ENCODE measurements at places on chromosomes 4 and X. TPM values are rescaled to one million over a fixed set of nuclear protein-coding genes. Genes with fewer than 3 reads are reported as not detected.

DNA sequence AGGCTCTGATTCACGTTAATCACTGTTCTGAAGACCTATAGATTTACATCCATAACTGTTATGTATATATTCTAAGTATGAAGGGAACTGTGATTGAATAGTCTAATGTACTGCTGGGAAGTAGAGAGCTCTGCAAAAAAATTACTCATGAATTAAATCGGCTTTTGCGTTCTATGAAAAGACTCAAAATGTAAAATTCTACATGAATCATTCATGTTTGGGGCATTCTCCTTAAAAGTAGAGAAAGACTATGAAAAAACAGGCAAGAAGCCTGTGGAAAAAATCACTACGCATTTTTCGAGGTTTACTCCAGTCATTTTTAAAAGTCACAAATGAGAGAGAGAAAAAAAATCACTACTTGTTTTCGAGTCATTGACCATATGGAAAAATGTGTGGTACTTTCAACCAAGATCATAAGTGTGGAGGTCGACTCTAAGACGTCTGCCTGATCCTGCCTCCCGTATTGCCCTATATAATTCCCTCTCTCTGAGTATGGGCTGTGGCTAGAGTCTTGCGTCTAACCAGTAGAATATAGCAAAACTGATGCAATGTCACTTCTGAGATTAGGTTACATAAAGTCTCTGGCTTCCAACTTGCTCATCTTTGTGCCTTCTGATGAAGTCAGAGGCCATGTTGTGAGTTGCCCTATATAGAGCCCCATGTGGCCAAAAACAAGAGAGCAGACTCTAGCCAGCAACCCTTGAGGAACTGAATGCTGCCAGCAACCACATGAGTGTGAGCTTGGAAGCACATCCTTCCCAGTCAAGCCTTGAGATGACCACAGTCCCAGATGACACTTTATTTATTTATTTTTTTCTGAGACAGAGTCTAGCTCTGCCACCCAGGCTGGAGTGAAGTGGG is 32.1 kb upstream of the VEGFD start:
- DNase-seq = no peak

ENAM gene
- total RNA-seq = not detected

INTS12 gene
- 23.8 TPM for total RNA-seq

DNA sequence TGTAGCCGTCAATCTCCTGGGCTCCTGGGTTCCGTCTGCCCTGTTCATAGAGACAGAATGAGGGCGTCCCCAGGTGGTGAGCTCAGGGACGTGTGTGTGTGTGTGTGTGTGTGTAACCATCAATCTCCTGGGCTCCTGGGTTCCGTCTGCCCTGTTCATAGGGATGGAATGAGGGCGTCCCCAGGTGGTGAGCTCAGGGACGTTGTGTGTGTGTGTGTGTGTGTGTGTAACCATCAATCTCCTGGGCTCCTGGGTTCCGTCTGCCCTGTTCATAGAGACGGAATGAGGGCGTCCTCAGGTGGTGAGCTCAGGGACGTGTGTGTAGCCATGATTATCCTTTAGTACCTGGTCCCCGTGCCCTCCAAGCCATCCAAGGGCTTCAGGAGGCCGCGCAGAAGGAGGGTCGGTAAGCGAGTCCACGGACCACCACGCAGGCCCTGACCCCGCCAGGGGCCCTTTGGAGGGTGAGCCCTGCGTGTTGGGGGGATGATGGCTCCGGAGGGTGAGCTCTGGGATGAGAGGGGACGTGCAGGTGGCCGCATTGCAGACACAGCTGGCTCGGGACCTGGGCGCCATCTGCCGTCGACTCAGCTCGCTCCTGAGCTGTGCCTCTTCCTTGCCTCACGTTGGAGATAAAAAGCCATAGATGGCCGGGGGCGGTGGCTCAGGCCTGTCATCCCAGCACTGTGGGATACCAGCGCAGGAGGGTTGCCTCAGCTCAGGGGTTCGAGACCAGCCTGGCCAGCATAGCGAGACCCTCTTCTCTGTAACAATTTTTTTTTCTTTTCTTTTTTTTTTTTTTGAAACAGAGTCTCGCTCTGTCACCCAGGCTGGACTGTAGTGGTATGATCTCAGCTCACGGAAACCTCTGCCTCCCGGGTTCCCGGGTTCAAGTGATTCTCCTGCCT is 5.4 kb upstream of the GTPBP6 start:
- peak; percentile 39 for DNase-seq

DNA sequence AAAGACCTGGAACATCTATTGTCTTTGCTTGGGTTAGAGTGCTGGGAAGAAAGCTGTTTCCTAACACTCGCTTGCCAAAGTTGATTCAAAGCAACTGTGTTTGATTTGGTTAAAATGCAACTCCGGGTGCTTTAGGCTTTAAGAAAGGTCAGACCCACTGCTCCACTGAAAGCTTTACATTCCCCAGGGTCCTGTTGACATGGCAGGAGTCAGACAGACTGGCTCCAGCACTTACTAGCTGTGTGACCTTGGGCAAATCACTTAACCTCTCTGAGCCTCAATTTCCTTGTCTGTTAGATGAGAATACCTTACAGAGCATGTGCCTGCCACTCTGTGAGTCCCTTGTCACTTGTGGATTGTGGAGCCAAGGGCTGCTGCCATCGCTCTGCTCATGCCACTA is 39.0 kb downstream of the DGKK start:
- no peak for DNase-seq
